Neural crest cell (in vitro differentiated cells): ENCODE measurements at places on chromosomes 1 and 21.

DNA sequence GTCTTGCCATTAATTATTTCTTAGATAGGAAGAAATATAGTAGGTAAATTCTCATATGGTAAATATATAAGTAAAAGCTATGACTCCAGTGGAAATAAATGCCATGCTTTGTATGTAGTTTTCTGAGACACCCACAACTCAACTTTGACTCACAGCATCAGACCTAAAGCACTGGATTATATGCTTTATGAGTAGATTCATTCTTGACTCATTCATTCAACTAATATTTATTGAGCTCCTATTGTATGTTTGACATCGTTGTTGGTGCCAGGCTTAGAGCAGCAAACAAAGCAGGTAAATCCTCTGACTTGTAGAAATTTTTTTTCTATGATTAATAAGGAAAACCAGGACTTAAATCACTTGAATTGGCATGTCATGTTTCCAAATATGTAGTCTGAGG is 211.4 kb downstream of the PTPRC start:
- no peak for DNase-seq

GRCh38 chr1:71780681-71781080 is 501.7 kb downstream of the NEGR1 start:
- DNase-seq, result no peak

DNA sequence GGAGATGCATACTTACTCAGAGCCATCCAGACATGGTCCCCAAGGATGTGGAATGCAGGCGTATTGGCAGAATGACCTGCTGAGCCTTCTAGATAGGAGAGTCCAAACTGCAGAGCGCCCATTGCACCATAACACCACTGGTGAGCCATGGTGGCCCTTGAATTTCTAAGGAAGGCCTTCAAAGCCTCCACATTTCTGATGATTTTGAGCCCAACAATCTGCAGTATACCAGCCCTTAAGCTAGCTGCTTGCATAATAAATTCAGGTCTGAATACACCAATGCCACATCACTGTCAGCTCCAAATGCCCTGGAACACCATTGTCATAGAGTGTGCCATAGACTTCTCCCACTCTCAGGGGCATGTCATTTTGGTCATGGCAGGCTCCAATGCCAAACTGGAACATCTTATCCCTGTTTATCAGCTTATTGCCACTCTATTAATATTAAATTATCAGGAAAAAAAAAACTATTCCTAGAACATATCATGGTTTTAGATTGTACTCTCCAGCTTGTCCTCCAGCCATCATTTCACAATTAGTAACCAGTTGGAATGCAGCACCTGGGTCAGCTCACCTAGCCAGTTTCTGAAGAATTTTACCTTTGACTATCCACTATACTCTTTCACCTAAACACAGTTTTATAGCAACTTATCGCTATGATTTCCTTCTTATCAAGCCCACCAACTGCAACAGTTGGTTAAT is 26.9 kb downstream of the NPHS2 start:
- DNase-seq, result no peak

- no peak for DNase-seq
Observed at GRCh38 chr1:16038620-16038912, 5.0 kb upstream of the CLCNKB start.

DNA sequence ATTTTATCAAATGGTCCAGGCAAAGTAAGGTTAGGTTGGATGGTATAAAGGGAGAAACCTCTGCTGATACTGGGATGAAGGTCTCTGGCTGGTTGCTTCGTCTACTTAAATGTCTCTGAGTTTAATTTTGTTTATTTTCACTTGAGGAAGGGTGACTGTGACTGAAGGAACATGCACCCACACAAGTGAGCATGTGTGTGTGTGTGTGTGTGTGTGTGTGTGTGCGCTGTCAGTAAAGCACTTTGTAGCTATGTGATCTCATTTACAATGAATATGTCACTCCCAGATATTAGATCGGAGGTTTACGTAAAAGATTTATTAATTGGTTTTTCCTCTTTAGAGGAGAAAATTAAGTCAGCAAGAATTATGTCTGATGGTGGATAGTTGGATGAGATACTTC is 4.4 kb downstream of the FOXD2 start:
- DNase-seq, result no peak

- DNase-seq, result no peak
Observed at GRCh38 chr1:200048244-200048643, 20.7 kb downstream of the NR5A2 start.

GRCh38 chr1:32695098-32695904 is 7.3 kb downstream of the SYNC start:
- DNase-seq, result no peak

DNA sequence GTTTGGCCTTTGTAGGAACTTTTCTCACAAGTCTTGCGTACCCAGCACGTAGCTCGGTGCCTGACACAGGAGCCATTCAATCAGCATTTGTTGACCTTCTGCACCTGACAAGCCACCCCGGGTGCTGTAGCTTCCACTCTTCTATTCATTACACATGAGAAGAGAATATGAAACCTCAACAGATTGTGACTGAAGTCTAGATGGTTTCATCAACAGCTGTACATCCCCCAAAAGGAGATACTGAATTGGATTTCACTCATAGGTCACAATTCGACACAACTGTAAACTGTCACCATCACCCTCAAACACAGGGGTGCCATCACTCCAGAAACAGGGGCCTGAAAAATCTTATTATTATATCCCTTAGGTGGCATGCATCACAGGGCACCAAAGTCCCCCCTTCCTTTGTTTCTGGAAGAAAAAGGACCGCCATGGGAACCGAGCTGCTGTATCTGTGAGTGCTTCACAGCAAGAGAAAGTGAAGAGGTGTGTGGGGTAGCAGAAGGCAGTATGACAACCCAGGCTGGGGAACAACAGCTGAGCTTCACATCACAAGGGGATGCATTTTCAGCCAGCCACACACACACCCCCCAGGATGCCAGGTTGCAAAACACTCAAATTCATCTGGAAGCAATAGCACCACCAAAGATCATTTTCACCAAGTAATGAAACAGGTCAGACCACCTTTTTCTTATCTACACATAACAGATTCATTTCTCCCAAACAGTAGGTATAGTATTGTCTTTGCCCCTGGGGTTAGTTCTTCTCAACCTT is 225.7 kb downstream of the TOMM20 start:
- DNase-seq, result no peak

- DNase-seq, result no peak
Observed at GRCh38 chr1:117501281-117501680, 104.6 kb upstream of the TENT5C start.

GRCh38 chr1:100035214-100035613 is 65.4 kb downstream of the SLC35A3 start:
- DNase-seq, result no peak

GRCh38 chr1:188270497-188270896 is 1441.7 kb downstream of the PLA2G4A start:
- DNase-seq, result no peak

DNA sequence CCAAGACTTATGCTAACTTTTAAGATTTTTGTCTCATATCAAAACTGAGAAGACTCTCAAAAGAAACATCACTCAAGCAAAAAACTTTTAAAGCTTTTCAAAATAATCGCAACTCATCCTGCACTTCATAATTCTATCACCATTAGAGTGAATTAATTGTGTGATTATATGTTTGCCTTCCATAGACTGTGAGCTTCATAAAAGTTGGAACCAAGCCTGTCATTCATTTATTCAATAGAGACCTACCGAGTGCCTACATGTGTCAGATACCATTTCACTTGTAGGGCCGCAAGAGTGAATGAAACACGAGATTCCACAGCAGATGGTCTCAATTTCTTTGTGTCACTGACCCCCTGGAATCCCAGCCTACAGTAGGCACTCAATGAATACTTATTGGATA is 106.4 kb downstream of the RHOU start:
- no peak for DNase-seq

GRCh38 chr1:208923456-208923855 is 660.1 kb upstream of the CAMK1G start:
- DNase-seq, result no peak

- DNase-seq, result no peak
Observed at GRCh38 chr1:62588000-62588399, 9.3 kb upstream of the ANGPTL3 start.

GRCh38 chr1:211648336-211648735 is 27.1 kb downstream of the NEK2 start:
- DNase-seq, result no peak

GRCh38 chr1:90783181-90783580 is 66.1 kb upstream of the BARHL2 start:
- DNase-seq, result no peak

DNA sequence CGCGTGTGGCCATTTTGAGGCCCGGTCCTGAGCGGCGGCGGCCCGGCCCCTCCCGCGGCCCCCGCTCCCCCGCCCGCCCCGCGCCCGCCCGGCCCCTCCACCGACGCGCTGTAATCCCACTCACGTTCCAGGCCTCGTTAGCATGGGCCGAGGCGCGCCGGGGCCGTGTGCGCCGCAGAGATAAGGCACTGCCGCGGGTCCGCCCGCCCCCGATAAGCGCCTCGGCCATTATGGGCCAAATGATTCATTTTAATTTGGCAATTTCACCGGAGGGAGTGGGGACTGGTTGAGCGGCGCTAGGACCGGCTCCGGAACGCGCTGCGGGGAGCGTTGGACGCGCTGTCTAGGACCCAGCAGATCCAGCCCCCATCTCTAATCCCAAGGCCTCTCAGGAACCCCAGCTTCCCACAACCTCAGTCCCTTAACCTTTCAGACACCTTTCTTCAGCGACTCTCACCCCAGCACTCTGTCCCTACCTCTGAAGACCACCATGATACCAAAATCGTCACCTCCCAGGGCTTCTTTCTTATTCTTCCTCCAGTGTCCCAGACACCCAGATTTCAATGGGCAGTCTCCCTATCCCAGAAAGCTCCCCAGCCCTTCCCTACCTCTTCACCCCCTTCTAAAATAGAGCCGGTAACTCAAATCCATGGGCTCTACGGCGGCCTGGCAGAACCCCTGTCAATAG is at the start of gene TAL1:
TSS of gene TAL1 (minus strand) at position 39 of the 688 bp plus-strand sequence. CDS start 6,337 bp downstream, outside the sequence.
- DNase-seq, result no peak

DNA sequence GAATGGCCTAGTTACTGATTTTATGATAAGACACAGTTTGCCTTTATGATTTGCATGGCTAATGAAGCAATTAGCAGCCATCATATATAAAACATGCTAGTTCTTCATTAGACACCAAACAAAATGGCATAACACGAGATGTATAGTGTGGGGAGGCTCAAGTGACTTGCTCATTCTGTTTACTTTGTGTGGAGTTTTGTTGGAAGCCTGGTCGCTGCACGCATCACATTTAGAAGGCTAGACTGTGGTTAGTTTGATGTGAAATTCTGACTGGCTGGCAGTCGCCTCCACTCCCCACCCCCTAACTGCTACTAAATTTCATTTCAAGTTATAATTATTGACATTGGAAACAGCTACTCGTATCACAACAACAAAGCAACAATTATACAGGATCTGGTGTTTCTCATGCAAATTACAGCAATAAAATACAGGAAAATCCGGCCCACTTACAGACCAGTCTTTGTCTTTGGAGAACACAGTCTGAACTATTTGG is 356.1 kb downstream of the LMO4 start:
- no peak for DNase-seq

GRCh38 chr1:18931730-18932129 is 24.7 kb downstream of the IFFO2 start:
- DNase-seq, result no peak

GRCh38 chr1:228164561-228165371 is 838 bp upstream of the IBA57 start:
- no peak for DNase-seq
